KG1 (cell line): ENCODE measurements at places on chromosomes 11 and 22.

GRCh38 chr22:45270095-45271020 lies 14.4 kb upstream of the UPK3A start:
- DNase-seq: no peak

DNA sequence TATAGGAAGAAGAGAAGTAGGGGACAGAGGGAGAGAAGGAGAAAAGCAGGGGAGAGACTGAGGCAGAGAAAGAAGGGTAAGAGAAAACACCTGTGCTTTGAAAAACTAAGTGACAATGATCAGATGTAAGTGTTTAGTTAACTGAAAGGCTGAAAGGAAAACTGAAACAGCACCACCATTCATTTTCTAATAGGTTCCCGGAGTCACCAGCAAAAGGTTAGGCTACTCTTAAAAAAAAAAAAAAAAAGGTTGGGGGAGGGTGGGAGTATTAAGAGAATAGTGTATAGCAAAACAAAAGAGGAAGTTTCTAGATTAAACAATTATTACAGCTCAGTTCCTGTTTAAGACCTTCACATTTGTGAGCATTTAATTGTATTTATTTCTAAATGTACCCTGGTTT lies 113.8 kb downstream of the CADM1 start:
- DNase-seq: no peak

- DNase-seq: no peak
Measured at GRCh38 chr11:27061461-27061821, 20.8 kb downstream of the BBOX1 start.

GRCh38 chr11:18720808-18721560 lies 5.0 kb downstream of the IGSF22 start:
- DNase-seq: no peak

DNA sequence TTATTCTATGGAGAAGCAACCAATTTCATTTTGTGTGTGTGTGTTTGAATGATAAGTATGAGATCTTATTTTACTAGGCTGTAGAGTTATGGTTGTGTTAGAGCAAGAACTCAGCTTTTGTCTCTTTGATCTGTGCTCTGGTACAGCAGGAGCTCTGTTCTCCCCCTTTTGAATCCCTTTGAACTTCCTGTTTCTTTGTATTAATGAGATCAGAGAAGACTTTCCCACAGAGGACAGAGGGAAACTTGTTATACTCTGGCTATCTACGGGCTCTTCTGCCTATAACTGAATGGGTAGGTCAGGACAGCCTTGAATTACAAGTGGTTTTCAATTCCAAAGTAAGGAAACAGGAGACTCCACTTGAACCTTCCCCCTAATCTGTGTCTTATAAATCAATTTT lies 1015.0 kb upstream of the RAG2 start:
- no peak for DNase-seq

- DNase-seq: no peak
Measured at GRCh38 chr22:37293172-37293571, 10.9 kb downstream of the CYTH4 start.

GRCh38 chr11:126790550-126791081 lies 210.0 kb downstream of the KIRREL3 start:
- no peak for DNase-seq

DNA sequence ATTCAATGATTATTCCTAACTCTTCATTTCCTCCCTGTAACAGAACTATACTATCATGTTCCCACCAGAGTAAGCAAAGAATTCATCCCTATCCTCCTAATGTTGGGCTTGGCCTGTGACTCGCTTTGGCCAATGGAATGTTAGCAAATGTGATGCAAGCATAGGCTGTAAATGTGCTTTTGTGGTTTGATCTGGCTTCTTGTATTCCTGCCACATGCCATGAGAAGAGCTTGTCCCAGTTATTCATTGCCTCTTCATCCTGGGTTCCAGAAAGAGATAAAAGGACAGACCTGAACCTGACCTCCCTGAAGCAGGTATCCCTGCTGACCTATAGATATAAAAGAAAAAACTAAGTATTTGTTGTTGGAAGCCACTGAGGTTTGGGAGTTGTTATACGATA lies 51.0 kb downstream of the SYTL2 start:
- DNase-seq: no peak

DNA sequence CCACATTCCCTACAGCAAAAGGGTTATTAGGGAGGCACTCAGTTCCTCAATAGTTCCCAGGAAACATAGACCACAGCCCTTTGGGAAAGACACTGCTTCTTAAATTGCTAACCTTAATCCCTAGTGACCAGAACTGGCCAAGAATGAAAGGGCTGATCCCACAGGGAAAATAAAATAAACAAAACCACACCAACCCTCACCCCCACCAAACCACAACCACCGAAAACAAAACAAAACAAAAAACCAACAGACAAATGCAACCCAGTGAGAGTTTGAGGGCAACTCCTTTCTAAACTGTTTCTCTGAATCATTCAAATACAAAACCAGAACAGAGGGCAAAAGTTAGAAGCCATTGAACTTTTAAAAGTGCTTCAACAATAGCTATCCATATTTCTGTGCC lies 57.2 kb downstream of the NAV2 start:
- no peak for DNase-seq

GRCh38 chr11:44600839-44601383 lies 35.4 kb downstream of the CD82 start:
- no peak for DNase-seq

- no peak for DNase-seq
Measured at GRCh38 chr11:66278363-66279091, 552 bp downstream of the CNIH2 start.

GRCh38 chr11:110587972-110588371 lies 124.3 kb downstream of the ARHGAP20 start:
- no peak for DNase-seq

DNA sequence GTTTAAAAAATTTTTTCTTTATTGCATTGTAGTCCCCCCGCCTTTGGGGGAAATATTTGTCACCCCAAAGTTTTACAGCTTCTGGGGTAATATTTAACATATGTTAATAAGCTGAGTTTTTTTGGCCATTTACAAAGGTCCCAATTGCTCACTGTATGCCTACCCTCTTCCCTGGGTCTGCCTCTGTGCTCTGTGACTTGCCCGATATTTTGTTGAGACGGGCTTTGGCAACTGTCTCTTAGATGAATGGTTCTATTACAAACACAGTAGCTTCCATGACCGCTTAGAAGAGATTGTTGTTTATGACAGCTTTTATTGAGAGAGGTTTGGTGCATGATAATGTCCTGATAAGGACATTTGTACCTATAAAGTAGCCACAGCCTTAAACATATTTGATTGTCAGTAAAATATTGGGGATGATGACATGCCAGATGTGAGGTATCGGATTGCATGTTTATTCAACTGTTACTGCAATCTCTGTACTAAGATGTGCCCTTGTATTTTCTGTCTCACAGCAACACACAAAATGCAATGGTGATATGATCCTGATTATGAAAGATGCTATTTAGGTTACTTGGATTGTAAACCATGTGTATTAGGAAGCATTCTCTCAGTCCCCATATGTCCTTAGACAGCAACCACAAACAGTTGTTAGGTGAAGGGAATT lies 103.1 kb downstream of the TEAD1 start:
- DNase-seq: no peak

- DNase-seq: no peak
Measured at GRCh38 chr22:36520423-36520822, 8.5 kb downstream of the EIF3D start.

DNA sequence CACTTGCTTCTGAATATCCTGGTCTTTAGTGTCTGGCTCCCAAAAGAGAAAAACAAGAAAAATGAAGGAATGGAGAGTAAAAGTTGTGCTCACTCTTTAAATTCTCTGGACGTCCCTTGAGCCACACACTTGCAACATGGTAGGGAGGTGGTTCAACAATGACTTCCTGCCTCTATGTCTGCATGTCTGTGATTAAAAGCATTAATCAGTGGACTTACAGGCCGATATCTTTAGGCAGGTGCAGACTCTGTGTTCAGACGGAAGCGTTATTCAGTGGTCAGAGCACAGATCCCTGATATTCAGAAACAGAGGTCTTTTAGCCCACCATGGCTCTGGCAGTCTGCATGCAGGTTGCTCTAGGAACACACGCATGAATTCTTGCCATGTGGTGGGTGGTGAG lies 1920.0 kb upstream of the RAG2 start:
- no peak for DNase-seq
